ENCODE measurements at places on chromosomes 11 and 22. TPM values are rescaled to one million over a fixed set of nuclear protein-coding genes. Genes with fewer than 3 reads are reported as not detected.

Gene INS
- polyA plus RNA-seq: not detected

Gene HTR3B
- polyA plus RNA-seq: 0.12 TPM

Gene ADAMTS15
- 54.1 TPM for polyA plus RNA-seq

DNA sequence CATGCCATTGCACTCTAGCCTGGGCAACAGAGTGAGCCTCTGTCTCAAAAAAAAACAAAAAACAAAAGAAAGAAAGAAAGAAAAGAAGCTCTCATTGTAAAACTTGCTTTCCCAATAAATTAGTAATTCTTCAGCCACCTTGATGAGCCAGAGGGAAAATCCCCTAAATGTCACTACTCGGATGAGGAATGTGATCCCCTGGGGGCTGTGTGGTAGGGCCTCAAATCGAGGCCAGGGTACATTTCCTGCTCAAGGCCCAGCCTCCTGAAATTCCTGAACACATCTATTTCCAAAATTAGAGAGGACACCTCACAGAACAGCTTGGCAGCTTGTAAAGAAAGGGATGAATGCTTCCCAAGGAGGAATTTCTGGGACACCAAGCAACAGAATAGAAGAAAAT, 147.1 kb upstream of the SESN3 start:
- DNase-seq: no peak

DNA sequence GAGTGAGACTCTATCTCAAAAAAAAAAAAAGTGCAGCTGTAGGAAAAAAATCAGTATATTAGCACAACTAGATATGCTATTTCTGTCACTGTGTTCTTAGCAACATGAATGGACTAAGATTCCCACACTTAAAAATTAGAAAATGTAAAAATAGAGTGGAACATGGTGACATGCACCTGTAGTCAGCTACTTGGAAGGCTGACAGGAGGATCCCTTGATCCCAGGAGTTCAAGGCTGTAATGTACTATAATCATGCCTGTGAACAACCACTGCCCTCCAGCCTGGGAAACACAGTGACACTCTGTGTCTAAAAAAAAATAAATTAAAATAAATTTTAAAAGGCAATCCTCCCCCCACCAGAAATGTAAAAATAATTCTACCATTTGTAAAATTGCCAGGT, 29.8 kb downstream of the PICALM start:
- no peak for DNase-seq

DNA sequence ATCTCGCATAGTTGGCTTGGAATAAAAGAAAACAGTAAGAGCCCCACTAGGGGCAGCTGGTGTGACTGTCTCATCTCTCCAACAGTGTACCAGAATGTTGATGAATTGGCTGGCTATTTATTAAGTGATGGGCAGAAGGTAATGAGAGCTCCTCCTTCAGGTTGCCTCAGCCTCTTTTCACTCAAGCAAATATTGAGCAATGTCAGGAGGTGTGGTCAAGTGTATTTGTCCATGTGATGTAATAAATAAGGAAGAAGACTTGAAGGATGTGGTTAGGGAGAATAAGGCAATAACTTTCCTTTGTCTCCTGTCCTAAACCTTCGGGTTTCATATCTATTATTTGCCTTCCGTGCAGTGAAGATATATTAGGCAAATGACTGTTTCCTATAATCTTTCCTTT, at the start of gene TCN1:
TSS of gene TCN1 (minus strand) at position 91 of the 400 bp plus-strand sequence. CDS start at position 74, 17 bp downstream.
- no peak for DNase-seq

- no peak for DNase-seq
These were observed 50.1 kb downstream of the LRRC32 start for GRCh38 chr11:76620489-76620888.

GRCh38 chr11:7688238-7688826, 15.0 kb upstream of the CYB5R2 start:
- no peak for DNase-seq

DNA sequence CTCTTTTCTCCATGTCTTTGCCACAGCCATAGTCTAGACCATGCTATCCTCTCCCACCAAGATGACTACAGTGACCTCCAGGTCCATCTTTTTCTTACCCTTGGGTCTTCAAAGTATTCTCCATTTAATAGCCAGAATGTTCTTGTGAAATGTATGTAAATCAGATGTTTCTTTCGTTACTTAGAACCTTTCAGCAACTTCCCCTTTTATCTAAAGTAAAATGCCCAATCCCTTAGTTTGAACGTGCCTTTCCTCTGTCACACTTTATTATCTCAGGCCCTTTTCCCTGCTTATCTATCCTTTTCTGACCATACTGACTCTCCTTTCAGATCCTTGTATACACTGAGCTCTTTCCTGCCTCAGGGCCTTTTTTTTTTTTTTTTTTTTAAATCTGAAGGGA, 17.9 kb downstream of the RBM4B start:
- DNase-seq: no peak
